ENCODE measurements at places on chromosomes 7 and 10.

DNA sequence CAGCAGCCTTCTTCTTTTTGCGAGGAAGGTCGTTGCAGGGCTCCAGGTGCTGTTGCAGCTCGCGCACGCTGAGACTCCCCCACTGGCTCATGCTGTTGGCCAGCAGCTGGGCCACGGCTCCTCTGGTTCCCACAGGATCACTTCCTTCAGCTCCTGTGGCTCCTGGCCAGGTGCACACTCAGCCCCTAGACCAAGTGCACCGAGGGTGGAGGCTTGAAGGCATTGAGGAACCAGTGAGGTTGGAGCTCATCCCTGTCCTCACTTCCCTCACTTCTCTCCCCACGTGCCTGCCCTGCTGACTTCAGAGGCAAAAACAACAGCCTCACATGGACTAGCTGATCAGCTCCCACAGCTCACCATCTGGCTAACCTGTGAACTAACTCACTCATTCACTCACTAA lies 46.2 kb upstream of the ADRB1 start:
- DNase-seq = no peak

GRCh38 chr7:73690646-73691045 lies 7.2 kb downstream of the BUD23 start:
- no peak for DNase-seq

GRCh38 chr10:93994438-93994801 lies 689 bp downstream of the PLCE1 start:
- DNase-seq = no peak

DNA sequence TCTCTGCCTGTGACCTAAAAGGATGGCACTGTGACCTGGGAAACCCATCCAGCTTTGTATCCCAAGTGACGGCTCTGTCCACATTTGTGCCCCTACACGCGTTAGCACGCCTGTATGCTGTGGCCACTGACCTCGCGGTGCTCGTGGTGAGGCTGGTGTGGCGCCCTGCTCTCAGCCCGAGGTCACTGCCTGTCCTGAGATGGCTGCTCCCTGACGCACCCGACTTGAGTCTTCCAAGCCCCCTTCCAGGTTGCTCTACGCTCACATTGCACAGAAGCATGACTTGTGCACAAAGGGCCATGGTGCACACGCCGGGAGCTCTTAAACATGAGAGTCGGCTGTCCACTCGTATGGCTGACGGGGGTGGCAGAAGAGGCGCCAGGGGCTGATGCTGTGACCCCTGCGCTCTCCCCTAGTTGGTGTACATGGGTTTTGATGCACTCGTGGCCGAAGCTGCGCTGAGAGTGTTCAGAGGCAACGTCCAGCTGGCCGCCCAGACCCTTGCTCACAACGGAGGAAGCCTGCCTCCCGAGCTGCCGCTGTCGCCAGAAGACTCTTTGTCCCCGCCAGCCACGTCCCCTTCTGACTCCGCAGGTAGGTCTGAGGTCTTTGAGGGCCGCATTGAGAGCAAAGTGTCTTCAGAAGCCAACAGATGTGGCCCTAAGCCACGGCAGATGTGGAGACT lies 33.5 kb downstream of the WDR86 start:
- DNase-seq = no peak

GRCh38 chr10:133230044-133230361 lies at the start of gene UTF1:
TSS of gene UTF1 (plus strand) at chr10:133230217. CDS start at chr10:133230289, 72 bp downstream.
- DNase-seq = no peak

DNA sequence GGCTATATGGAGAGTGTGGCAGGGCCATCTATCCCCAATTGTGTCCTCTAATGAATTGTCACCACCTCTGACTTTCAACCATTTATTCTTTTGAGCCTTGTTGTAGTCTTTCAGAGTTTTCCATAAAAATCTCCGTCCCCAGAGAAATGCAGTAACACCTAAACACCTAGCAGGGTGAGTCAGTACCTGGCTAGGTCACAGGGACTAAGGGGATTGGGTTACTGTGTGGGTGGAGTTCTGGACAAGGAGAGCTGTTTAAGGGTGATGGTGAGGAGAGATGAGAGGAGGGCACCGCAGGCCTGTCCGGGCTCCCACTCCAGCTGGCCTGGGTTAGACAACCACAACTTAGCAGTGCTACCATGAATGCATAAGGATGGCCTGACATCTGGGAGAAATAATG lies 186.2 kb upstream of the LYZL1 start:
- DNase-seq = no peak

GRCh38 chr7:155521743-155522398 lies 24.5 kb downstream of the CNPY1 start:
- DNase-seq = no peak

GRCh38 chr7:78746301-78746700 lies 707.2 kb downstream of the MAGI2 start:
- DNase-seq = no peak

DNA sequence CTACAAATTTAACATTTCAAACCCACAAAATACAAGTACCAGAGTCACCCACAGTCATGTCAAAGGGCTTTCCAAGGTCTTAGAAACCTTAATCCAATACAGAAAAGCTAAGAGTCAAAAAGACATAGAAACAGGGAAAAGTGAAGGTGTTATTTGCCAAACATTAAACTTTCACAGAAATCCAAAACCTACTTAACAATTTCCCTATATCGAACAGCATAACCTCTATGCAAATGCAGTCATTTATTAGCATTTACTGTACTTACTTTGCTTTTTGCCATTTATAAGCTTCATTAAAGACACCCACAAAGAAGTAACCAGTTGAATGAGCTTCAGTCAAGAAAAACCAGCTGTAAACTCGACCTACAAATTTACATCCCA lies 1.6 kb downstream of the PANK1 start:
- no peak for DNase-seq

- no peak for DNase-seq
Measured at GRCh38 chr7:73850781-73851207, 8.5 kb upstream of the METTL27 start.

DNA sequence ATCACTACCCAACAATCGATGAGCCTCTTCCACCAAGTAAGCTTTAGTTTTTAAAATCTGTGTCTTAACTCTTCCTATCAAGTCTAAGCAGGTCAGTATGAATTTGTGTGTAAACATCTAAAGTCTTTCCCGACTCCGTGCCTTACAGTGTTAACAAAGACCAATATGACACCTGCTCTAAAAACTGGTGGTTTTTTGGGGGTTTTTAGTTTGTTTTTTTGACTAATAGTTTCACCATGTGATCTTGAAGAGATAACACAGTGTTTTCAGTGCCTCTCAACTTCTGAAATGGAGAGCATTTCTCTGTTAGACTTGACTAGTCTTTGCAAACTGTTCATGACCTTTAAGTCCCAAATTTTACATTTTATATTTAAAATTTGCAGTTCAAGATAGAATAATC lies 132.0 kb upstream of the STK17A start:
- DNase-seq = no peak

- no peak for DNase-seq
Measured at GRCh38 chr10:52484206-52485065, 170.4 kb downstream of the DKK1 start.

GRCh38 chr10:129532838-129533237 lies 65.8 kb downstream of the MGMT start:
- no peak for DNase-seq

GRCh38 chr10:49653273-49653929 lies 26.1 kb upstream of the C10orf53 start:
- no peak for DNase-seq

DNA sequence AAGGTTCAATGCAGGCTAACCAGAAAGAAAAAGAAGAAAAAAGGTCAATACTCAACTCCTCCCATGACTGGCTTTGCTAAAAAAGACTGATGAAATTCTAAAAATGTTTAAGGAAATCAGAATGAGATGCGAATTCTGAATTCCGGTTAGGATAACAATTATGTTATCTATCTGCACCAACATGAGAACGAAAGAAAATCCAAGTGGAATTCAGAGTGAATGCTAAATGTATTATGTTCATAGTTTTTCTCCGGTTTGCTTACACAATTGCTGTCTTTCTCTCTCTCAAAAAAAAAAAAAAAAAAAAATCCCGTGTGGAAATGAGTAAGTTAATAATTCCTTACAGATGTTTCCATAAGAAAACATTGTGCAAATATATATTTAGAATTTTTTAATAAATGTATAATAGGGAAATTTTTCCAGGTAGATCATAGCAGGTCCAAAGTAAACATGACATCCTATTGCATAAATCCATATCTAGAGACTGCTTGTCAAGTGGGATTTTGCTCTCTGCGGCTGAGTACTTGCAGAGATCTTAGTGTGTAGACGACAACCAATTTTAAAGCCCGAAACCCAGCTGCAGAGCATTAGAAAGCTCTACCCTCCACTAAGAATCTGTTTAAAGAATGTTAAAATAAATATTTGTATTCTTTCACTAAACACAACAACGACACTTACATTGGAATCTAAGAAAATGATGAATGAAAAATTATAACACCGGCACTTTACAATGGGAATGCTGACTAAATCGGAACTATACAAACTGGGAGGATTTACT lies 104.0 kb downstream of the JAZF1 start:
- DNase-seq = no peak

DNA sequence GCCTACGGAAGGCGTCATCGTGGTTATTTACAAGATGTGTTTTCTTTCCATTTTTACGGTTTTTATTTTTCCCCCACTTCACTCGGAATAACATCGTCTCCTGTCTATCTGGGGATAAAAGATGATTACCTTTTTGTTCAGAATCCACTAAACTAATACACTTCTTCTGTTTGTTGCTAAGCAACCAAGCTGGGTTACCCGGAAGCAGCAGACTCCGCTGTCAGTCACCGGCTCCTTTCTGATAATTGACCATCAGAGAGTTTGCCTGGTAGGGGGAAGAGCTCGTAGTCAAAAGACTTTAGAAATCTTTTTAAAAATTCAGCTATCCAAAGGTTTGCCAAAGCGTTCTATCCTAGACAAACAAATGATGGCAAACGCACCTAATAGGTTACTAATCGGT lies 75.0 kb upstream of the SFMBT2 start:
- DNase-seq = no peak
